ENCODE measurements at places on chromosomes 16 and 17.

- no peak for DNase-seq
These were observed 15.3 kb downstream of the NLK start for GRCh38 chr17:28057731-28058246.

- no peak for DNase-seq
These were observed 15.7 kb downstream of the ALDH3A2 start for GRCh38 chr17:19664136-19664820.

GRCh38 chr16:1460602-1461138 is 14.2 kb downstream of the CLCN7 start:
- no peak for DNase-seq

GRCh38 chr16:5438591-5438990 is 341.0 kb upstream of the EEF2KMT start:
- DNase-seq, result no peak

DNA sequence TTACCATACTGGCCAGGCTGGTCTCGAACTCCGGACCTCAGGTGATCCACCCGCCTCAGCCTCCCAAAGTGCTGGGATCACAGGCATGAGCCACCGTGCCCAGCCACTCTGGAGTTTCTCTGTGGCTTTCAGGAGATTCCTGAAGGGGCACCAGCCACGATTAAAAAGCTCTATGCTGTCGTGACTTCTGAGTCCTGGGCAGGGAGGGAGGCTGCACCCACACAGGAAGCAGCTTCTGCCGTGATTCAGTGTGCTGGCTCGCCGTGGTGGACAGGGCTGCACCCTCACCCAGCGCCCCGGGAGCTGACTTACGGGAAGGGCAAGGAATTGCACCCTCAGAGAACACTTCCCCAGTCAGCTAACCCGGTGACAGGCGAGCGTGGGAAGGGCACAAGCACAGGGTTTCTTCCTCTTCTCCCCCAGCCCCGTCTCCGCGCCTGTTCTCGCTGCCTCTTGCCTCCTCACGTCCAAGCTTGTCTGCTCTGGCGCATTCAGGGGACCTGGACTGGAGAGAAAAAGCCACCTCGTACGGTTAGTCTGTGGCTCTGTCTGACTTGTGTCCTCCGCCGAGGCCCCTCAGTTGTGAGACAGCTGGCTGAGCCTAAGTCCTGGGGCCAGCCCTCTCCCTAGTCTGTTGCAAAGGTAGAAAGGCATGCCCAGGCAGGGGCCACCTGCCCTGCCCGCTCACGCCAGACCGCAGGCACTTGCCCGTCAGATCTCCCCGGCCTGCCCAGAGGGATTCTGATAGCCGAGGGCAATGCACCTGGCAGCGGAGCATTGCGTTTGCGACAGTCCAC is 145.0 kb downstream of the SEC14L1 start:
- no peak for DNase-seq

DNA sequence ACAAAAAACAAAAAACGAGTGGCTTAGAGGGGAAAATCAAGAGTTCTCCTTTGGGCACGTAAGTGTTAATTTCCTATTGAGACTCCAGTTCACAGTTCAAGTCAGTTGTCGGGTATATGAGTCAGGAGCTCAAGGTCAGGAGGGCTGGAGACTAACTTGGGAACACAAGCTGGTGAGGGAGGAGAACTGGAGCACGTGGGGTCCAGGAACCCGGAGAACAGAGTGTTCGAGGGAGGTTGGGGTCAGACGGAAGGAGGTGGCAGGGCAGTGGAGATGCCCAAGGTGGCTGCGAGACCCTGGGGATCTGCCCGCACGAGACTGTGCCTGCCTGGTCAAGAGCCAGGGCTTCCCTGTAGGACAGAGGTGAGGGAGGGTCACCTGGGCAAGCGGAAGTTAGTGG is 12.0 kb downstream of the ALDH3A1 start:
- no peak for DNase-seq

- DNase-seq, result no peak
These were observed 5.4 kb upstream of the ZNF500 start for GRCh38 chr16:4772351-4772750.

Data from activated T-cell treated with anti-CD3 and anti-CD28 coated beads for 24 hours (primary cell).